H1 (cell line): ENCODE measurements at places on chromosomes 4 and X. TPM values are rescaled to one million over a fixed set of nuclear protein-coding genes. Genes with fewer than 3 reads are reported as not detected.

SHROOM4 gene
- 5.6 and 5.9 TPM in 2 replicates for total RNA-seq

CLCN3 gene
- total RNA-seq, result 25.8 and 32.8 TPM in 2 replicates

PLXNB3 gene
- total RNA-seq, result 2.7 TPM in 2 replicates

CLCN5 gene
- total RNA-seq, result 9.7 and 10.8 TPM in 2 replicates

RBM46 gene
- total RNA-seq, result 0.29 and 0.54 TPM in 2 replicates

GASK1B gene
- not detected in 2 replicates for total RNA-seq

POLN gene
- total RNA-seq, result 1.5 and 4.2 TPM in 2 replicates

SLC10A6 gene
- 0.21 TPM in 1 of 2 replicates, not detected in the other for total RNA-seq

TBC1D25 gene
- 6.5 and 9.7 TPM in 2 replicates for total RNA-seq

CT45A2 gene
- not detected in 2 replicates for total RNA-seq

FDCSP gene
- total RNA-seq, result not detected in 2 replicates

TMEM31 gene
- not detected in 2 replicates for total RNA-seq

REPS2 gene
- total RNA-seq, result 3.3 and 4.3 TPM in 2 replicates

IL3RA gene
- not detected in 2 replicates for total RNA-seq

CXorf49 gene
- total RNA-seq, result not detected in 2 replicates
